ENCODE measurements at places on chromosomes 2 and 18.

GRCh38 chr2:108449410-108450130 lies 564 bp downstream of the GCC2 start:
- DNase-seq: peak; percentile 57

DNA sequence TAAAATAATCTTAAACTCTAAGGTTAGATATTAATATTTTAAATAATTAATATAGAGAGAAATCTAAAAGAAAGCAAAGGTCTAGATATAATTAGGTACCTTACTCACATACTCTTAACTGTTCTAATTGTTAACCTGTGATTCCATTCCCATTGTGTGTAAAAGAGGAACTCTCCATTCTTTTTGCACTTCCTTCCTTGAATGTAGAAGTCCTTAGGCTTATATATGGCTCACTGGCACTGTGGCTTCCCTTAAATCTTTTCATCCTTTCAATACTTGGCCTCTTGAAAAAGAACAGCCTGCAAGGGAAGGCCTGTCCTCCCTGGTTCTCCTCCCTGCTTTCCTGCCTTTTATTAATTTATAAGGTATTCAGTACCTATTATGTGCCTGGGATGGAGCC lies 182.8 kb upstream of the FOSL2 start:
- no peak for DNase-seq

GRCh38 chr2:79604748-79605147 lies 91.9 kb downstream of the CTNNA2 start:
- DNase-seq: no peak

DNA sequence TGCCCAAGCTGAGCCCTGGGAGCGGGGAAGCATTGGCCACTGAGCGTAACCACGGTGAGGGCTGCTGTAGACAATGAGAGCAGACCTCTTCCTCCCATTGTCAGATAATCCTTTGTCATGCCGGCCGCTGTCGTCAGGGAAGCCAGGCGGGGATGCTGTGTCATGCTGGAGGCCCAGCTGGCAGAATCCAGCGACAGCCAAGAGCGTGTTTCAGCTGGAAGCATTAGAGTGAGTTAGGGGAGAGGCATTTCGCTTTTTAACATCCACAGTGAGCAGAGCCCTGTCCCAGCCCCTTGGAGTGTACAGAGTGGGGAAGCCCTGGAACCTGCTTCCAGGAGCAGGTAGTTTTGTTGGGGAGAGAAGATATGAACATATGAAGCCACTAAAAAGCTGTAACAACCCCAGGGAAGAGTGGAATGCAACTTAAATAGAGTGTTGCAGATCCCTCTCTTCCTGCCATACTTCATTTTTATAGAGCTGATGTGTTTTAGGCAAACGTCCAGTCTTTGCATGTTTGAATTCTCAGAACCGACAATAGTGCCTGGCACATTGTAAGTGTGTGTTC lies 7.0 kb downstream of the CTIF start:
- DNase-seq: no peak

- DNase-seq: no peak
Observed at GRCh38 chr2:232979871-232980461, 33.1 kb downstream of the NGEF start.

GRCh38 chr2:196372811-196373664 lies 201.7 kb upstream of the STK17B start:
- DNase-seq: no peak

- peak; percentile 7 for DNase-seq
Observed at GRCh38 chr2:241773511-241774418, 2.9 kb upstream of the GAL3ST2 start.

- DNase-seq: peak; percentile 58
Observed at GRCh38 chr2:241803387-241804325, 5.3 kb upstream of the NEU4 start.

GRCh38 chr2:224884188-224884587 lies 158.1 kb downstream of the DOCK10 start:
- DNase-seq: no peak

- no peak for DNase-seq
Observed at GRCh38 chr2:8162552-8162951, 519.3 kb upstream of the ID2 start.

- no peak for DNase-seq
Observed at GRCh38 chr2:101574622-101575021, 99.7 kb upstream of the RFX8 start.

DNA sequence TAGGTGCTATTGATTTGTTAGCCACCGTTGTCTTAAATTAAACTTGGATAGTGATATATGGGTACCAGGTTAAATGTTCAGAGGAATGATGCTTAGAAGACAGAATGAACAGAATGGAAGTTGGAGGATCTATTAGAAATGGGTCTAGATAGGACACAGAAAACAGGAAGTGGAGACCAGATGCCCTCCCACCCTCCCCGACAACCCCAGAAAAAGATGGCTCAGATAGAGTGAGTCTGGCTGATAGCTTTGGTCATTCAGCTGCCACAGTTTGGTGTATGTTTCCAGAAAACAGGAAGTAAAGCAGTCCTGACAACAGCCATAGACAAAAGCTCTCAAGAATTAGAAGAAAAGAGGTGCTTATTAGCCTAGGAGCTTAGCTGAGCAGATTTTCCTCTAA lies 71.5 kb upstream of the DSG1 start:
- DNase-seq: no peak

GRCh38 chr2:23292024-23292423 lies 93.0 kb upstream of the KLHL29 start:
- no peak for DNase-seq

- DNase-seq: no peak
Observed at GRCh38 chr2:224347176-224348051, 54.5 kb downstream of the FAM124B start.

DNA sequence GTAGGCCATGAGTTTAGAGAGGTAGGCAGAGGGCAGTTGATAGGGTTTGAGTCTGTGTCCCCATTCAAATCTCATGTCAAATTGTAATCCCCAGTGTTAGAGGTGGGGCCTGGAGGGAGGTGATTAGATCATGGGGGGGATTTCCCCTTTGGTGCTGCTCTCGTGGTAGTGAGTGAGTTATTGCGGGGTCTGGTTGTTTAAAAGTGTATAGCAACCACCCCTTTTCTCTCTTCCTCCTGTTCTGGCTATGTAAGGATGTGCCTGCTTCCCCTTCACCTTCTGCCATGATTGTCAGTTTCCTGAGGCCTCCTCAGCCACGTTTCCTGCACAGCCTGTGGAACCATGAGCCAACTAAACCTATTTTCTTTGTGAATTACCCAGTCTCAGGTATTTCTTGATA lies 25.5 kb downstream of the MARCHF4 start:
- peak; percentile 38 for DNase-seq

GRCh38 chr2:237124820-237125219 lies 39.1 kb downstream of the COPS8 start:
- no peak for DNase-seq

GRCh38 chr18:58996131-58996641 lies 131.5 kb downstream of the ZNF532 start:
- no peak for DNase-seq

- no peak for DNase-seq
Observed at GRCh38 chr2:197954328-197954727, 149.9 kb downstream of the PLCL1 start.

DNA sequence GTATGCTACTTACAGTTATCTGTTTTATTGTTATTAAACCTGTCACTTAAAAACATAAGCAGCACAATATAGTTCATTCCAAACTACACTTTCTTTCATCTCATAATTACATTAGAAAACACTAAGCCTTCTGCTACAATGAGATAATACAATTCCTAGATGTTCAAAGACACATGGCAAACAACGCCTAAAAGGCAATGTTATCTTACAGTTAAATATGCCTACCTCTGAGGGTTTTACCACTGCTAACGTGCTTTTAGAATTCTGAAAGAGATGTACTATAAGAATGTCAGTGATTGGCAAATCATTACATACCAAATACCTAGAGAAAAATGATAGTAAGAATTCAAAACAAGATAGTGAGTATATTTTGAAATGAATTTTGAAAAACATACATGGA lies 46.8 kb upstream of the SPOPL start:
- DNase-seq: no peak

- no peak for DNase-seq
Observed at GRCh38 chr2:164752956-164753355, 88.7 kb downstream of the COBLL1 start.

DNA sequence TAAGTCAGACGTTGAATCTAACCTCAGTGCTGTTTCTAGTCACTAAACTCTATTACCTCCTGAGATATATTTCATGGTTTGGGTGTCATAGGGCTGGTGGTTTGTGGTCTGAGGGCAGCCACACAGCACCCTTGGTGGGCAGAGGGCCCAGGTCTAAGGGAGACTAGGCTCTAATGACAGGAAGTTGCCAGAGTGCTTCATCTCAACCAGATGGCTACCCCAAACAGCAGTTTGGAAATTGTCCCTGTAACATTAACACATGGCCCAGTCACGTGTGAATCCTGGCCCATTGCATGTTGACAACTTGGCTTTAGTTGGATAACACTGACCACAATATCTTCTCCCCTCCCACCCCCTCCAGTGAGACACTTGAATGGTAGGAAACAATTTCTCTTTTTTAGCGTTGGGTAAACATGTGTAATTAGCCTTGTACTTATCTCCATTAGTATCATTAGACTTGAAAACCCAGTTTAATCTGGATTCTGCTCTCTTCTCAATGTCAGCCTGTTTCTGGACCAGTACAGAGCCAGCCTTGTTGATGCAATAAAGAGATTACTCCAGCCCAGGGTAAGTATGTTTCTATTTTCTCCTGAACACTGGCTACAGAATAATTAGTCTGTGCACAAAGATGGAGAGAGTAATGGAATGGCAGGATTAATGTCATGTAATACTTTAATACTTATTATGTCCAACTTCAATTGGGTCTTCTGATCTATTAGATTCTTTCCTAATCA lies 187.8 kb upstream of the SIX3 start:
- DNase-seq: peak; percentile 31

- DNase-seq: no peak
Observed at GRCh38 chr2:1704631-1705556, 39.4 kb downstream of the PXDN start.

DNA sequence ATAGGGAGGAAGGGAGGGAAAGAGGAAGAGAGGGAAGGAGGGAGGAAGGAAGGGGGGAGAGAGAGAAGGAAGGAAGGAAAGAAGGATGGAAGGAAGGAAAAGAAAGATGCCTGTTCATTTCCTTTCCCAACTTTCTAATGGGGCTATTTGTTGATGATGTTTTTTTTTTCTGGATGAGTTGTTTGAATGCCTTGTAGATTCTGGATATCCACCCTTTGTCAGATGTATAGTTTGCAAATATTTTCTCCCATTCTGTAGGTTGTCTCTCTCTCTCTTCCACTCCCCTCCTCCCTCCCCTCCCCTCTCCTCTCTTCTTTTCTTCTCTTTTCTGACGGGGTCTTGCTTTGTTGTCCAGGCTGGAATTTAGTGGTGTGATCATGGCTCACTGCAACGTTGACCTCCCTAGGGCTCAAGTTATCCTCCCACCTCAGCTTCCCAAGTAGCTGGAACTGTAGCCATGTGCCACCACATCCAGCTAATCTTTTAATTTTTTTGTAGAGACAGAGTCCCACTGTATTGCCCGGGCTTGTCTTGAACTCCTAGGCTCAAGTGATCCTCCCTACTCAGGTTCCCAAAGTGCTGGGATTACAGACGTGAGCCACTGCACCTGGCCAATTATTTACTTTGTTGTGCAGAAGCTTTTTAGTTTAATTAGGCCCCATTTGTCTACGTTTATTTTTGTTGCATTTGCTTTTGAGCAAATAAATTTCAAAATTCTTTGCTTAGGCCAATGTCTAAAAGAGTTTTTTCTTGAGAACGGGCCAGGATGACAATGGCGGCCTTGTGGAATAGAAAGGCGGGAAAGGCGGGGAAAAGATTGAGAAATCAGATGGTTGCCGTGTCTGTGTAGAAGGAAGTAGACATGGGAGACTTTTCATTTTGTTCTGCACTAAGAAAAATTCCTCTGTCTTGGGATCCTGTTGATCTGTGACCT lies 57.3 kb upstream of the FAM117B start:
- DNase-seq: no peak

DNA sequence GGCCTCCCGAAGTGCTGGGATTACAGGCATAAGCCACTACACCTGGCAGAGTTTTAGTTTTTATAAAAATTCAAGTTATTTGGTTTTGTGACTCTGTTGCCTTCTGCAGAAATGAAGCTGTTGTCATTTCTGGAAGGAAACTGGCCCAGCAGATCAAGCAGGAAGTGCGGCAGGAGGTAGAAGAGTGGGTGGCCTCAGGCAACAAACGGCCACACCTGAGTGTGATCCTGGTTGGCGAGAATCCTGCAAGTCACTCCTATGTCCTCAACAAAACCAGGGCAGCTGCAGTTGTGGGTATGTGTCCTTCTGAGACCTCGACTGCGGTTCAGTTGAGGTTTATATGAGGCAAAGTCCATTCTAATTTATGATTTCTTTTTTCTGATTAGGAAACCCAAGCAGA lies 7.2 kb downstream of the MTHFD2 start:
- DNase-seq: peak; percentile 73

DNA sequence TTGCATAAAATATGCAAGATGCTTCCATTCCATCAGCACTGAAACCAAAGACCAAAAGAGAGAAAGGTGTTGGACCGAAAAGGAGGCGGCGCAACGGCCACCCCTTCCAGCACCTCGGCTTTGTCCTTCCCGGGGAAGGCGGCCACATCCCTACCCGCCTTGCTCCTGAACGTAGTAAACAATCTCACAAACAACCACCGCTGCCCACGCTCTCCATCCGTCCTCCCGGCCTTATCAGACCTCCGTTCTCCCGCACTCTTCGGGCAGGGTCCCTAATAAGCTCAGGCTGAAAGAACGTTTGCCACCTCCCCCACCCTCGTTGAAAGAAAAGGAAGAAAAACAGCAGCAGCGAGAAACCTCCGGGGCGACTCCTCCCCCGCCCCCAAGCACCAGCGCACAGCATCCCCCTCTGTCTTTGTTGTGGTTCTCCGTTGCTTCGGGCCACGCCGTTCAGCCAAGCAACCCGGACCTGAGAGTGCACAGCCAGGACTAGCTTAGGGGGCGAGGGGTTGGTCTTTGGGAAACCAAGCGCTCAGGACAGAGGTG lies 4.4 kb downstream of the EVX2 start:
- DNase-seq: no peak

DNA sequence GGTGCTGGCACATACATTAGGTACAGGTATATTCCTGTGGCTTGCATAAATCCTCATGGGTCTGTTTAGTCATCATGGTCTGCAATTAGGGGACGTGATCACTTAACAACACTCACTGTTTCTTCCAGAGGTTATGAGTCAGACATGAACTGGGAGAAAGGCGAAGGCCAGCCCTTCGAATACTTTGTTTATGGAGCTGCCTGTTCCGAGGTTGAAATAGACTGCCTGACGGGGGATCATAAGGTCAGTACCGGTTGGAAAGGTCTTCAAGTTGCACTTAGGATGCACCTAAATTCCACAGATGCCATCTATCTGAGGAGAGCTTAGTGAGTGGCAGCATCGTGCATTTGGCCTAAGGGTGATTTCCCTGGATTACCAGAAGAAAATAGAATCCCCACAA lies 76.9 kb downstream of the AOX1 start:
- DNase-seq: no peak

Measured in activated CD4-positive, alpha-beta memory T cell treated with anti-CD3 and anti-CD28 coated beads for 36 hours (primary cell).